ENCODE measurements at places on chromosomes 13 and 19. TPM values are rescaled to one million over a fixed set of nuclear protein-coding genes. Genes with fewer than 3 reads are reported as not detected.

Gene HSPB6
- not detected for total RNA-seq

Gene CDX2
- total RNA-seq: not detected

Gene LIM2
- not detected for total RNA-seq

Gene KIR3DL1
- not detected for total RNA-seq

Gene LILRA6
- total RNA-seq: not detected

Gene PAF1
- 138 TPM for total RNA-seq

Gene EBPL
- 19.6 TPM for total RNA-seq

Gene UQCR11
- total RNA-seq: 126 TPM

Gene SMAD9
- total RNA-seq: 0.15 TPM

Gene NCR1
- not detected for total RNA-seq

Gene VAV1
- 117 TPM for total RNA-seq

Gene ZNF93
- total RNA-seq: 5.6 TPM

Gene PEAK3
- not detected for total RNA-seq

Gene ICAM5
- total RNA-seq: 0.20 TPM

Gene KLK3
- total RNA-seq: not detected

Gene TNNI3
- not detected for total RNA-seq

Gene NUP62
- 43.1 TPM for total RNA-seq

Gene PNPLA6
- total RNA-seq: 106 TPM

Gene TSSK6
- total RNA-seq: 6.2 TPM

Gene ZNF792
- total RNA-seq: 16.2 TPM

Gene FFAR3
- 1.7 TPM for total RNA-seq

Gene CEACAM8
- not detected for total RNA-seq

Gene RDH8
- total RNA-seq: not detected

Gene SIGLEC12
- total RNA-seq: not detected

Gene CCDC61
- 12.6 TPM for total RNA-seq

Gene POU4F1
- total RNA-seq: 0.22 TPM

Gene DAPK3
- 42.3 TPM for total RNA-seq

Gene CPAMD8
- total RNA-seq: 2.3 TPM

Gene NLRP4
- total RNA-seq: not detected

Gene SLC1A6
- 0.59 TPM for total RNA-seq

Gene CD209
- not detected for total RNA-seq

Gene PSG6
- total RNA-seq: 0.37 TPM

Gene LILRB5
- not detected for total RNA-seq

Gene TTC9B
- total RNA-seq: not detected

Gene RPL28
- total RNA-seq: 2,934 TPM

Gene ELSPBP1
- not detected for total RNA-seq

Gene EXOSC5
- 13.9 TPM for total RNA-seq

Gene ZNF302
- 14.6 TPM for total RNA-seq

Gene ZNF835
- 0.15 TPM for total RNA-seq

Gene TMEM190
- not detected for total RNA-seq

Data from CD4-positive, CD25-positive, alpha-beta regulatory T cell (primary cell).